ENCODE measurements at places on chromosomes 12 and 14. TPM values are rescaled to one million over a fixed set of nuclear protein-coding genes. Genes with fewer than 3 reads are reported as not detected.

DNA sequence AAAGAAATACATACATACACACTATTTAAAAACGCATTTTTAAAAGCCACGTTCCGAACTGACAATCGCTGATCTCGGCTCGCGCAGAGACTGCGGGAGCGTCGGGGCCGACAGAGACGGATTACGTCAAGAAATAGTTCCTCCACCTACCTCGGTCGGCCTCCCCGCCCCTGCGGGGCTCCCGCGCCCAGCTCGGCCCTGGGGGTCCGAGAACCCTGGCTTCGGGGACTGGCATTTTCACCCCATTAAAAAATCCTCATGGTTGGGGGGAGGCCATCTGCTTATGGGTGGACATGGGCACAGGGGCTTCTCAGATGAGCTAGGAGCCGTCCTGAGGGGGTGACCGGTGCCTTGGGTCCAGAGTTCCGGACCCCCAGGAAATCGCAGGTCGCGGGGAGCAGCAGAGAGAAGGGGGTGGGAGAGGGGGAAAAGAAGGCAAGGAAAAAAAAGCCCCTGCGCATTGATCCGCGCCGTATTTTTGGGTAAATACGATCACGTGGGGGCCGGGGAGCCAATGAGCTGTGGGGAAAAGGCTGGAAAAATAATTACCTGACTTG lies 324 bp upstream of the HOXC9 start:
- no peak for DNase-seq
- H3K4me1 ChIP-seq: no peaks in the 10 kb centered on the region
- no peak overlapping the region for H3K27ac ChIP-seq

The MANSC4 gene
- total RNA-seq: 0.65 TPM

DNA sequence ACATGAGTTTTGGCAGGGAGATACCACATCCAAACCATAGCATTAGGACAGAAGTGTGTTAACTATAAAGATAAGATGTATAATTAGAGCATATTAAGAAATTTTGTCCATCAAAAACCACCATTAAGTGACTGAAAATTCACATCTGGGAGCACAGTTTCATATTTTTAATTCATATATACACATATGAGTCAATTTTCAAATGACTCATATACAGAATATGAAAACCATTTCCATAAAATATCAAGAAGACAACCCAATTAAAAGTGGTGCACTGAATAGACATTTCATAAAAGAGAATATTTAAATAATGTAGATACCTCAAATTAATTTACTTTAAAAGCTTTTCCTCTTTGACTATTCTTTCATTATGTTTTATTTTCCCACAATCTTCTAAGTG lies 25.3 kb downstream of the MUCL1 start:
- no peak overlapping the region for H3K4me3 ChIP-seq
- no peaks in the 10 kb centered on the region for H3K4me1 ChIP-seq
- H3K27ac ChIP-seq: no peak overlapping the region
- no peaks in the 10 kb centered on the region for H3K36me3 ChIP-seq

DNA sequence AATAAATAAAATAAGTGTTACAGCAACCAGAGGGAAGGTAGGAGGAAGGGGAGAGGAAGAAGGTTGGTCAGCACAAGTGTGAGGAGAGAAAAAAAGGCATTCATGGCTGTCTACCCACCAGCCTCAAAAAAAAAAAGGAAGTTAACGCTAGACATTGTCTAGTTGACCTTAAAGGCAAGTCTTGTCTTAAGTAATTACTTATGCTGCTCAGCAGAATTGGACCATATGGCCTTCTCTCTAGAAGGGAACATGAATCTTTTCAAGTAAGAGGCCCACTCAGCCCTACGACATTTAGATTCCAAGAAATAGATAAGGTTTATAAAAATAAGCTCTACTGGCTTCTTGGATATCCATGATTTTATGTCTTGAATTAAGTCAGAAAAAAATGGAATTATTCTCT lies 172.7 kb downstream of the ETNK1 start:
- no peaks in the 10 kb centered on the region for H3K4me1 ChIP-seq
- no peaks in the 10 kb centered on the region for H3K36me3 ChIP-seq
- no peak for DNase-seq
- H3K27ac ChIP-seq: no peak overlapping the region

- DNase-seq: no peak
- H3K4me3 ChIP-seq: no peak overlapping the region
- no peaks in the 10 kb centered on the region for H3K4me1 ChIP-seq
- H3K36me3 ChIP-seq: no peaks in the 10 kb centered on the region
Observed at GRCh38 chr12:234891-235415, 21.0 kb upstream of the SLC6A12 start.

DNA sequence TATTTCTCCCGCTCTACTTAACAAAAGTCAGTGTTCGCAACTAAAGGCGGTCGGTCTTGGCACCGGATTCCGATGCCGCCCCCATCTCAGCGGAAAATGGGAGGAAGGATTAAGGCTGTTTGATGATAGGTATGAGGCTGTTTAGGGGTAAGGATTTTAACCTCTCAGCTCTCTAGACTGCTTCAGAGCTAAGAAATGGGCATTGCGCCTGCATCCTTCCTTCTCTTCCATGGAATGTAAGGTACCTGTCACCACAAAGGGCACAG lies 1.4 kb downstream of the COCH start:
- no peak for DNase-seq
- H3K4me3 ChIP-seq: no peak overlapping the region
- no peak overlapping the region for H3K27ac ChIP-seq
- peaks cover 12% of the 10 kb centered on the region for H3K4me1 ChIP-seq
- H3K36me3 ChIP-seq: no peaks in the 10 kb centered on the region
- H3K27me3 ChIP-seq: peaks cover 56% of the 10 kb centered on the region

- H3K4me1 ChIP-seq: peaks cover 38% of the 10 kb centered on the region
- H3K36me3 ChIP-seq: peaks cover 9% of the 10 kb centered on the region
- peak overlapping the region; percentile 62 for H3K27ac ChIP-seq
- H3K4me3 ChIP-seq: no peak overlapping the region
- peak; percentile 83 for DNase-seq
- H3K27me3 ChIP-seq: no peaks in the 10 kb centered on the region
Observed at GRCh38 chr12:49515266-49515665, 23.6 kb upstream of the KCNH3 start.

GRCh38 chr12:122238861-122239260 lies 13.0 kb upstream of the DIABLO start:
- no peak overlapping the region for H3K27ac ChIP-seq
- H3K4me3 ChIP-seq: no peak overlapping the region
- no peaks in the 10 kb centered on the region for H3K36me3 ChIP-seq
- H3K4me1 ChIP-seq: no peaks in the 10 kb centered on the region

GRCh38 chr12:26292596-26292995 lies 97.2 kb downstream of the SSPN start:
- no peak for DNase-seq
- no peaks in the 10 kb centered on the region for H3K27me3 ChIP-seq
- H3K4me3 ChIP-seq: no peak overlapping the region
- no peaks in the 10 kb centered on the region for H3K36me3 ChIP-seq
- H3K27ac ChIP-seq: no peak overlapping the region

The TBC1D30 gene
- total RNA-seq: 7.4 TPM

The RNASE7 gene
- total RNA-seq: not detected

- peak; percentile 96 for DNase-seq
- peaks cover 78% of the 10 kb centered on the region for H3K4me1 ChIP-seq
- peak overlapping the region; percentile 69 for H3K27ac ChIP-seq
- no peak overlapping the region for H3K4me3 ChIP-seq
Observed at GRCh38 chr14:69049675-69050074, 70.6 kb upstream of the ACTN1 start.

DNA sequence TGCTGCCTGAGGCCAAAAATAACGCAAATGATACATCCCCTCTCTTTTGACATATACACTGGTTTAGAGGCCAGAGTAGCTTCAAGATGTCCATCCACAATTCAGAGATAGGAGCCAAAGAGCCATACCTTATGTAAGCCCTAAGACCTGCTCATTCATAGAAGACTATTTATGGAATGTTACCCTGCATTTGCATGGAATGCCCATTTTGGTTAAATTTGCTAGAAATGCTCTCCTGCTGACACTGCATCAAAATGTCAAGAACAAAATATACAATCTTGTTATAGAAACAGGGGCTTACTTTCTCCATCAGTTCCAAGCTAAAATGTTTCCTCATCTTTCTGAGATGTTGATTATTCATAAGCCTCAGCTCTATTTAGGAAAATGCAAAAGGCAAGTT lies 183.3 kb upstream of the CDKN3 start:
- H3K36me3 ChIP-seq: no peaks in the 10 kb centered on the region
- no peak overlapping the region for H3K4me3 ChIP-seq
- DNase-seq: no peak
- H3K27me3 ChIP-seq: no peaks in the 10 kb centered on the region

DNA sequence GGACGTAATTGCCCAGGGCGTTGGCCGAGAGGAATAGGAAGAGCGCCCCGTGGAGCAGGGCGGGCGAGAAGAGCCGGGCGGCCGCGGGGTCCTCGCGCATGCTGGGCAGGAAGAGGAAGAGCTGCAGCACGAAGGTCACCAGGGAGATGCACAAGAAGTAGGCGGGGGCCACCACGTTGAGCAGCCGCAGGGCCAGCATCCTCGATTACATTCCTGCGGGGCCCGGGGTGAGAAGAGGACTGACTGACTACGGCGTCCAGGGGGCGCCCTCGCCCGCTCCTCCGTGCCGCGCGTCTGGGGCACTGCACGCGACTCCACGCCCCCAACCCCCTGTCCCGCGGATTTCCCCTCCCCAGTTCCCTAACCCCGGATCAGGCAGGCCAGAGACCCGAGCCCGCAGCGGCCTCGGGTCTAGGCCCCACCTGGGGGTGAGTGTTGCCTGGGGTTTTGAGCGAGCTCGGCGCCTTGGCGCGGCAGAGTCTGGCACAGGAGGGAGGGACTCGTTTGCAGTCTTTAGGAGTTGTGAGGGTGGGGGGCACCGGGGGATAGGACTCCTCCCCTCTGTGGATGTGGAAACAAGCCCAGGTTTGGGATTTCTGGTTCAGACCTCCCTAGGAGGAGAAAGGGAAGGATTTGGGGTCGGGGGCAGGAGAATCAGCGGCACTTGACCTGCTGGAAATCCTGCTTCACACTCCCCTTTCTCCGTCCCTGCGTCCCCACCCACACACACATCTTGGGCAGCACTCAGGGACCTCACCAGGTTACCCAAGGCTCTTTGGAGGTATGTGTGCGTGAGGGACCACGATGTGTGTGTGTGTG lies 1.8 kb downstream of the ZDHHC22 start:
- peaks cover 47% of the 10 kb centered on the region for H3K27me3 ChIP-seq
- peaks cover 13% of the 10 kb centered on the region for H3K4me1 ChIP-seq
- H3K4me3 ChIP-seq: no peak overlapping the region

DNA sequence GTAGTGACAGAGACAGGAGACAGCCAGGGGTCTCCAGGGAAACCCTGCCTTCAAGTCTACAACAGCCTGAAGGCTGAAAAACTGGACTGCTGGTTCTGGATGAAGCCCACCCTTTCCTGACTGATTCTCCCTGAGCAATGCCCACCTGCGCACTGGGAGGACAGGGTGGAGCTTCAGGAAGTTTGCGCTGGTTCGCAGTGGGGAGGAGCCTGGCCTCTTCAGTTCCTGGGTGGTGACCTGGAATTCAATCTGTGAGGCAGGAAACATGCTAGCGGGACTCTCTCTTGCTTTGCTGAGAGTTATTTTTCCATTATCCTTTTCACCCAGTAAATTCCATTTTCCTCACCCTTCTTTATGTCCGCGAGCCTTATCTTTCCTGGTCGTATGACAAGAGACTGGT lies 600.8 kb downstream of the TRHDE start:
- H3K4me1 ChIP-seq: no peaks in the 10 kb centered on the region
- H3K27ac ChIP-seq: no peak overlapping the region
- no peak for DNase-seq
- no peaks in the 10 kb centered on the region for H3K27me3 ChIP-seq

DNA sequence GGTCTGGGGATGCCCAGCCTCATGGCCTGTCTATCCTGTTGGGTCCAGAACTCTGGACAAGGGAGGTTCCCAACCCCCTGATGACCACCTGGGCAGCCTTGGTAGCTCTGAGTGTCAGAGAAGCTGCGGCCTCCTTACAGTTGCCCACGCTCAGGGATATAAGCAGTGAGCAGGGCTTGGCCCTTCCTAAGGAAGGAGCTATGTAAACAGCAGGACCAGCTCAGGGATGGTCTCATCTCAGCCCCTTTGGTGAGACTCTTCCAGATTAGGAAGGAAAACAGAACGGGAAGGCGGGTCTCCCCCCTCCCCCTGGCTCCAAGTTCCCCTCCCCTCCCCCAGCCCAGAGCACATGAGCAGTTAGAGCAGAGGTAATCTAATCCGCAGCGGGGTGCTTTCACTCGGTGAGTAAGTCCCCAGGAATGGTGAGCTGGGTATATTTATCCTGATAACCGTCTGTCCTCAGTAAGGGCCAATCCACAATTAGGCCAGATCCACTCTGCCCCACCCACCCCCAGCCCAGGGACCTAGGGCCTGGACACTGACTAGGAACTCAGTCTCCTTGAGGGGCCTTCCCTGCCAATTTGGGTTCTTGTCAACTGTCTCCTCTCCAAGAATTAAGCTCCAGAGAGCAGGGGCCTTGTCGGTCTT lies 29.5 kb upstream of the RPLP0 start:
- H3K4me1 ChIP-seq: peaks cover 87% of the 10 kb centered on the region
- H3K4me3 ChIP-seq: no peak overlapping the region
- peak; percentile 78 for DNase-seq
- no peaks in the 10 kb centered on the region for H3K36me3 ChIP-seq

The LRRC9 gene
- total RNA-seq: not detected

The TMTC3 gene
- total RNA-seq: 36.5 TPM

The POTEM gene
- not detected for total RNA-seq

The RBM25 gene
- total RNA-seq: 87.0 TPM

- no peak overlapping the region for H3K4me3 ChIP-seq
- H3K27me3 ChIP-seq: no peaks in the 10 kb centered on the region
- H3K27ac ChIP-seq: no peak overlapping the region
- H3K4me1 ChIP-seq: no peaks in the 10 kb centered on the region
Observed at GRCh38 chr14:101083564-101084435, 180.3 kb upstream of the RTL1 start.

DNA sequence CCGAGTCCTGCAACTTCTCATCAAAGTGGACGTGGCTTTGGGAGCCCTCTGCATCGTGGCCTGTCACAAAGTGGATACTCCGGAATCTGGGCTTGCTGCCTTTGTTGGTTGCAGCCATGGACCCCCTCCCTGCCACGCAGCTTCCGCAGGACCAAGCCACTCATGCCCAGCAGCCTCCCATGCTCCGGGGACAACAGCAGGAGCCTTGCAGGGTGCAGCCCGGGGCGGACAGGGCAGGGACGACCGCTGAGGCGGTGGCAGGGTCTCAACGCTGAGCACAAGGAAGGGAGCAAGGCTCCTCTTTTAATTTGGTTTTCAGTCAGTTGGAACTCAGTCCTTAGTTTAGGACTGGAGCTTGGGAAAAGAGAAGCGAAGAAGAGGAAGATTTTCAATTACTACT lies 12.1 kb upstream of the ADCY6 start:
- no peak overlapping the region for H3K27ac ChIP-seq
- no peak for DNase-seq
- H3K4me1 ChIP-seq: no peaks in the 10 kb centered on the region
- H3K4me3 ChIP-seq: no peak overlapping the region
- H3K36me3 ChIP-seq: no peaks in the 10 kb centered on the region

- no peaks in the 10 kb centered on the region for H3K27me3 ChIP-seq
- no peak overlapping the region for H3K4me3 ChIP-seq
- no peaks in the 10 kb centered on the region for H3K36me3 ChIP-seq
- H3K4me1 ChIP-seq: no peaks in the 10 kb centered on the region
Observed at GRCh38 chr12:30345744-30346471, 349.8 kb downstream of the IPO8 start.

GRCh38 chr12:89975574-89975973 lies 266.9 kb upstream of the ATP2B1 start:
- H3K27me3 ChIP-seq: no peaks in the 10 kb centered on the region
- no peaks in the 10 kb centered on the region for H3K4me1 ChIP-seq
- no peaks in the 10 kb centered on the region for H3K36me3 ChIP-seq
- no peak overlapping the region for H3K27ac ChIP-seq
- no peak overlapping the region for H3K4me3 ChIP-seq

The AKAP5 gene
- total RNA-seq: 0.75 TPM

Data from endothelial cell of umbilical vein (primary cell).